GM23248 (cell line): ENCODE measurements at places on chromosomes 11 and 22. TPM values are rescaled to one million over a fixed set of nuclear protein-coding genes. Genes with fewer than 3 reads are reported as not detected.

- DNase-seq, result peak; percentile 50
Measured at GRCh38 chr11:111162305-111162704, 83.2 kb upstream of the POU2AF2 start.

DNA sequence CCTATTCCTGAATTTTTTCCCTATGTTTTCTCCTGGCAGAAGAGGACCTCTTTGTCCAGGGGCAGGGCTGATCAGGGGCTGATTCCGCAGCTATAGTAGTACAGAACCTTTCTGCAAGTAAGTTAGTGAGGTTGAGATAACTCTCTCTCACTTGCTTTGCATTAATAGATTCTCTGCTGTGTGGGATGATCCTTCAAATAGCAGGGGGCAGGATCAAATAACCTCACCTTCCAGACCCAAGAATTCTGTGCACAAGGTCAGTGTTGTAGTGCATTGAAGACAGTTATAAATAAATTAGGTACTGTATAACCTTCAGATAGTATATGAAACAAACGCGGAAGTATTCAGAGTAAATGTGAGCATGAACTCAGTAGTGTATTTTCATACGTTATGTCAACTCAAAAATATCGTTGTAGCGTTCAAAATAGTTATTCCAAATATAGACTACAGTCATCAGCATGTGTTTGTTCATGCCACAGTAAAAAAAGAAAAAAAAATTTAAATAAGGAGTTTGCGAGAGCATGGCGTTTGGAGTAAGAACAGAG is 278 bp downstream of the MMP26 start:
- DNase-seq, result no peak

- DNase-seq, result no peak
Measured at GRCh38 chr11:39443424-39444022, 2015.9 kb downstream of the LRRC4C start.

Gene TIMP3
- total RNA-seq, result 1,244 and 1,254 TPM in 2 replicates

Gene PRR33
- not detected in 2 replicates for total RNA-seq

Gene OR52N4
- total RNA-seq, result 0.43 TPM in 1 of 2 replicates, not detected in the other

Gene PGR
- total RNA-seq, result not detected in 2 replicates

Gene TRIM49
- total RNA-seq, result not detected in 2 replicates
